Stimulated activated CD4-positive, alpha-beta T cell treated with anti-CD3 and anti-CD28 coated beads, TNF-alpha, amount 100 ng/mL, for 24 hours (primary cell): ENCODE measurements at places on chromosomes 4 and X.

DNA sequence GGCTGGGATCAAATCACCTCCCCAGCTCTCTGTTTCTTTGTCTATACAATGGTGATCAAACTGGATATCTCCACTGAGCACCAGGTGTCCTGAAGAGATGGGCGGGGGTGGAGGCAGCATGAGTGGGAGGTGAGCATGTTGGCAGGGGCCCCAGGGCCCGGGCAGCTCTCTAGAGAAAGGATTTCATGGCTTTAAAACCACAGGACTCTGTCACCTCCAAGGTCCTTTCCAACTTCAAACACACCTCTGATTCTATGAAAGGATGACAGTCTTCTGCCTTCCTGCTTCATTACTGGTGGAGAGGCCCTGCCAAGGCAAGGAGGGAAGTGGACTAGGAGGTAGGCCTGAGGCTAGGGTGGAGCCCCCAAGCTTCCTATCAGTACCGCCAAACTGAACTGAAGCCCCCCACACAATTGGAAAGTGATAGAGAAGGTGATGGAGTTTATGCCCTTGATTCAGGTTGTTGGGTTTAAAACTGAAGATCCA lies 38.6 kb downstream of the TRIM2 start:
- DNase-seq = no peak

- DNase-seq = no peak
Measured at GRCh38 chr4:159600061-159600460, 497.2 kb downstream of the RAPGEF2 start.

DNA sequence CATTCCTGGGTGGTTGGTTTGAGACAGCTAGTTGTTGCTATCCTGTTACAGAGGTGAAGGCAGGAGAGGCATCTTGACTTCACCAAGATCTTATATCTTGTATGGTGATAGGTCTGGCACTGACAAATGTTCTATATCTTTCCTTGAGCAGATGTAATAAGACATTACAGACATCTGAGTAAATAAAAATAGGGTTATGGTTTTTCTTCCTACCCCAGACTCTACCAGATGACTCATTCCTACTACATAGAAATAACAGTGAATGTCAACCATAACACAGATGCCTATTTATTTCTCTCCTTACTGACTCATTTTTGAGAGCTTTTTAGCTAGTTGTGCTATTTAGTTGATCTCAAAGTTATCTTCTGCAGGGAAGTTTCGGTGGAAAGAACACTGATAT lies 21.9 kb downstream of the HNRNPH2 start:
- DNase-seq = no peak

DNA sequence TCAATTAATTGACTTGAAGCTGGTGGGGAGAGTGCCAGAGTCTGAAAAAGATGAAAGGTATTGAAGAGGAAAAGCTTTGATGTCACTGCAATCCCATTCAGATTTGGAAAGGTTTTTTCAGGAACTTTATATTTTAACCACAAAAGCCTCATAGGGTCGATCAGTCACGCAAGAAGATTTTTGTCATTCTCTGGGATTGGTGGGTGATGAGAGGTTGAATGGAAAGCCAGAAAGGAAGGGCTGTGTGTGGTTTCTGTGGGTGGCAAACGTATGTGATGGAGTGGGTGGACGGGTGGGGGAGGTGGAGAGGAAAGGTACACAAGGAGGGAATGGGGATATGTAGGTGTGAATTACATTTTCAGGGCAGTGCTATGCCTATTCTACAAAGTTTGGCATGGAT lies 173.8 kb upstream of the SCML1 start:
- no peak for DNase-seq

DNA sequence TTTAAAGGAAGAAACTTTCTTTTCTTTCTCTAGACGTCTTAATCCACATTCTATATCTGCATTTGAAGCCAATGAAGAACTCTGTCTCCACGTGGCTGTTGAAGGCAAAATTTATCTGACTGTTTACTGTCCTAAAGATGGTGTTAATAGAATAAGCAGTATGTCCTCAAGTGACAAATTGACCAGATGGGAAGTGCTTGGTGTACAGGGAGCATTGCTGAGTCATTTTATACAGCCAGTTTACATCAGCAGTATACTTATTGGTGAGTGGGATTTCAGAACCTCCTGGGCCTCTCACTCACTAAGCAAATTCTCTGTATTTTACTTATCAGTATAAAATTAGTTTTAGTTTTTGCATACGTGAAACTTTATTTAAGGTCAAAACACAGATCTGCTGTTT lies 33.7 kb downstream of the ADAD1 start:
- no peak for DNase-seq

DNA sequence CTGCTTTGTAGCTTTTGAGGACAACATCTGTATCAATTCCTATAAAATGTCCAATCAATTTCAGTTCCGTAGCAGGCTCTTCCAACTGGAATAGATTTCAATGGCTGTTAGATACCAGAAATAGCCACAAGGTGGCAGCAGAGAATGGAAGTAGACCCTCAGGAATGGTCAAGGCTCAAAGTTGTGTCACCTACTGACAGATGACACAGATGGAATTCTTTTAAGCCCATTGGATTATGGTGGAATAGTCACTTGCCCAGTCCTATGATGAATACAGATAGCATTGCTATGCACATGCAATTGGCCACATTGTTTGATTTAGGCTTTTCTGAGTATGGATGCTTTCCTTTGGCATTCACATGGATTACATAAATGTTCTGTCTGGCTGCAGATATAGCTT lies 130.4 kb upstream of the RADX start:
- no peak for DNase-seq

- no peak for DNase-seq
Measured at GRCh38 chr4:123553279-123553678, 156.7 kb downstream of the SPRY1 start.

DNA sequence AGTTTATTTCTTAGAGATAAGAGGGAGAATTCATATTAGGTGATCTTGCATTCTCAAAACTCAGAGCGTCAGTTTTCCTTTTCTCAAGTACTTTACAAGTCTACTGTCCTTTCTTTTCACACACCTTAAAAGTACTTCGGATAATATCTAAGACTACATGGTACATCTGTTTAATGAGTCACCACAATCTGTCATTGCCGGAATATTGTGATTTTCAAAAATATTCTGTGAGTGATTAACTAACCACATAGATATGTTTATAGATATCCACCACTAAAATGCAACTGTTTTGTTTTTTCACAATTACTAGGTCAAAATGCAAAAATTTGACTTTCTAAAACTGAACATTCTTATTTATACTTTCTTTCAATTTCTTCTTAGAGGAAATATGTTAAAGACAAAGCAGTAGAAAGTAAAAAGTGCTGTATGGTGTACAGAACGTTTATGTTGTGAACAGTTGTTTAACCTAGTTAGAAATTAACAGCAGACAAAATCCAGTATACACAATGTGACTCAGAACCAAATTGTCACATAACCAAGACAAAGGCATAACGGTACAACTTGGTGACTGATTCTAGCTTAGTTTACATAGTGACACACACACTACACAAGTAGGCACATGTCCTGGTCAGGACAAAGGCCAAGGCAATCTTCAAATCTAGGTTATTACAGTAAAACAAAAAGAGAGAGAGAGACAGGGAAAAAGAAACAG lies 482.9 kb downstream of the NAF1 start:
- DNase-seq = no peak

DNA sequence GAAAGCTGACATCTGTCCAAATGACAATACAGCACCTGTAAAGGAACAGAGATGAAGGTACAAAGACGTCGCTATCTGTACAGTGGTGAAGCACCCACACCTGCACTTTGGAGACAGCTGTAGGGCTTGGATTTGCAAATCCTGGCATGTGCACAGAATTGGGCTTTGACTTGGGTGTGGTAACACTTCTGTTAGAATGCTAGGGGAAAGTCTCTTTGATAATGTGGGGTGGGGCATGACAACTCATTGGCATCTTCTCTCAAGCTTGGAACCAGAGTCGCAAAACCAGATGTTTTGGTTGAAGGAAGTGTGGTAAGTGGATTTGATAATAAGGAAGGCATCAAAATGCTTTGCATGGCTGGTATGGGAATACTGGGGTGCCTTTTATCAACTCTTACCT lies 55.5 kb downstream of the VCX3B start:
- DNase-seq = no peak

DNA sequence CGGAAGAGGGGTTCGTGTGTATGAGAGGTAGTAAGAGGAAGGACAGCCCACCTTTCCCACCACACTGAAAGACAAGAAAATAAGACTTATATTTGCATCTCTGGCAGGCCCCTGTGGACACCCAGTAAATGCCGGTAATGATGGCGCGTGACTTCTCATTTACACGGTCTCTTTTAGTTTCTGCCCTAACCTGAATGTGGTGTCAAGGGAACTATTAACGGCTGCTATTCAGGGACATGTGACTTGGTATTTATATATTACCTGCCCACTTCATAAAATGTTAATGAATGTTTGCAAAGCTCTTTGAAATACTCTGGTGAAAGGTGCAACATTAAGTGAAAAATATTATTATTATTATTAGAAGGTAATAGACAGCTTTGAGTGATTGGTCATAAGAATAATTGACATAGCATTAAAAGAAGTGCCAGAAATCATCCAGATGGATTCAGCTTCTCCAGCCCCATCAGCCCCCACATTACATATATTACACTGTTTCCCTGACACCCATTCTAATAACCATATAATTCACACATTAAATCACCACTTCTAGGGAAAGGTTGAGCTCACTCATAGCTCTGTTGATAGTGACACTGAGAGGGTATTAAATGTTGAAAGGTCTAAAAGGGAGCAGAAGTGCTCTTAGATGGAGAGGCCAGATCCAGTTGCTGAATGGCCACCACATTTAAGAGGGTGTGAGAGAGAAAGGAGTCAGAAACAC lies 83.0 kb upstream of the BEND4 start:
- DNase-seq = no peak

DNA sequence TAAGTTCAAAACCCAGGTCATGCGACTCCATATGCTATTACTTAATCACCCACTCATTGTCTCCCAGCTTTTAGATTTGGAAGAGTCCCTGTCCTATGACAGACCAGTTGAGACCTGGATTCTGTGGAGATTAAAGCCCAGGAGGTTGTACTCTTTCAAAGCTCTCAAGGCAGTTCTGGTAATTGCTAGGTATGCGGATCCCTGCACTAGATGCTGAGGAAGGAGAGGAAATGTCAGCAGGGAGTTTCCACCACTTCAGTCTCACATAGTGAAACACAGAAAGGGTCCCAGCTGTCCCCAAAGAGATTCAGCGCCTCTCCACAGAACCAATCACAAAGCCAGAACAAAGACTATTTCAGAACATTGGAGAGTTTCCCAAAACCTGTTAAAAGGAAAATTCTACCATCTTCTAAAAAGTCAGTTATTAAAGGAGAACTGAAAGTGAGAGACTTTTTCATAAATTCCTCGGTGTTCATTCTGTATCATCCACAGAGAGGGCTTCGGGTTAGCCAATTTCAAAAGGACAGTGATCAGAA lies 53.4 kb downstream of the IRF2 start:
- no peak for DNase-seq

- DNase-seq = no peak
Measured at GRCh38 chr4:116387937-116388474, 697.4 kb downstream of the TRAM1L1 start.

GRCh38 chrX:24243188-24243587 lies 70.7 kb downstream of the SUPT20HL2 start:
- DNase-seq = no peak

- DNase-seq = peak; percentile 2
Measured at GRCh38 chr4:103934178-103934789, 214.5 kb upstream of the TACR3 start.

GRCh38 chr4:68904786-68905185 lies 46.8 kb downstream of the UGT2A3 start:
- DNase-seq = no peak
